ENCODE measurements at places on chromosomes 5 and 9.

- peaks cover 72% of the 10 kb centered on the region for H3K4me1 ChIP-seq
- peak overlapping the region; percentile 10 for H3K27ac ChIP-seq
- H3K27me3 ChIP-seq: no peaks in the 10 kb centered on the region
These were observed 3.7 kb downstream of the SEMA4D start for GRCh38 chr9:89494199-89494598.

DNA sequence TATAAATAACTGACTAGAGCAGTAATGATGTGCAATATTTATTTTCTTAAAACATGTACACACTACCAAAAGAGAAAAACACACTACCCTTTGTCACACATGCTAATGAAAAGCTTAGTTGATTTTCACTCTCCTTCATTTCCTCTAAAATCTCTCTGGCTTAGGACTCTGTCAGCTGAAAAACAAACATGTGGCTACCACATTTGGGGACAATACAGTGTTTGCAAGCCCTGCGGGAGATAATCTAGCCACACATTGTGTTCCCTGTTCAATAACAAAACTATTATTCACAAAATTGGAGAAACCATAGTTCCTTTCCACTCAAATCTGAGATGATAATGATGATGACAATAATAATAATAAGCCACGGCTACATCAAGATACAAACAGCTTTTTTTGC is 3.5 kb upstream of the LOX start:
- no peaks in the 10 kb centered on the region for H3K36me3 ChIP-seq
- DNase-seq: no peak
- H3K4me1 ChIP-seq: peaks cover 9% of the 10 kb centered on the region
- peaks cover 33% of the 10 kb centered on the region for H3K27me3 ChIP-seq
- H3K27ac ChIP-seq: no peak overlapping the region
- no peak overlapping the region for H3K4me3 ChIP-seq

DNA sequence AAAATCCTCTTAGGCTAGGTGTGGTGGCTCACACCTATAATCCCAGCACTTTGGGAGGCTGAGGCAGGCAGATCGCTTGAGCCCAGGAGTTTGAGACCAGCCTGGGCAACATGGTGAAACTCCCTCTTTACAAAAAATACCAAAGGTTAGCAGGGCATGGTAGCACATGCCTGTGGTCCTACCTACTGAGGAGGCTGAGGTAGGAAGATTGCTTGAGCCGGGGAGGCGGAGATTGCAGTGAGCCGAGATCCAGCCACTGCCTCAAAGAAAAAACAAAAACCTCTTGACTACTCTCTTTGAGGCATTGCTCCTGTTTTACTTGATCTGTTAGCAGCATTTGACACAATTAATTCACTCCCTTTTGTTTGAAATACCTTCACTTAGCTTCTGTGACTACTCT is 20.7 kb downstream of the KIF2A start:
- H3K27me3 ChIP-seq: no peaks in the 10 kb centered on the region
- peak; percentile 17 for DNase-seq
- H3K36me3 ChIP-seq: no peaks in the 10 kb centered on the region
- H3K4me1 ChIP-seq: peaks cover 23% of the 10 kb centered on the region
- H3K4me3 ChIP-seq: no peak overlapping the region
- H3K27ac ChIP-seq: peak overlapping the region; percentile 81

DNA sequence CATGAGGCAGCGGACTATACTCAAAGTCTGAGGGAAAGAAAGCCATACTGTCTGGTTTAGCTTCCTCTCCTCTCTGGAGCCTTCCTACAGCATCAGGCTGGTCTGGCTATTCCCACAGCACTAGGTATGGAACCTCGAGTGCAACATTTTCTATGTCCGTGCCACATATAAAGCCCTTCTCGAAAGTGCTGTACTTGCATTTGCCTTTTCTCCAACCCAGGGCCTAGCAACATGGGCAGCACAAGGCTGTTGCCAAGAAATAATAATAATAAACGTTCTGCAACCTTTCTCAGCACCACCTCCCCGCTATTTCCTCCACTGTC is 804 bp downstream of the MED10 start:
- no peaks in the 10 kb centered on the region for H3K27me3 ChIP-seq
- no peak for DNase-seq

DNA sequence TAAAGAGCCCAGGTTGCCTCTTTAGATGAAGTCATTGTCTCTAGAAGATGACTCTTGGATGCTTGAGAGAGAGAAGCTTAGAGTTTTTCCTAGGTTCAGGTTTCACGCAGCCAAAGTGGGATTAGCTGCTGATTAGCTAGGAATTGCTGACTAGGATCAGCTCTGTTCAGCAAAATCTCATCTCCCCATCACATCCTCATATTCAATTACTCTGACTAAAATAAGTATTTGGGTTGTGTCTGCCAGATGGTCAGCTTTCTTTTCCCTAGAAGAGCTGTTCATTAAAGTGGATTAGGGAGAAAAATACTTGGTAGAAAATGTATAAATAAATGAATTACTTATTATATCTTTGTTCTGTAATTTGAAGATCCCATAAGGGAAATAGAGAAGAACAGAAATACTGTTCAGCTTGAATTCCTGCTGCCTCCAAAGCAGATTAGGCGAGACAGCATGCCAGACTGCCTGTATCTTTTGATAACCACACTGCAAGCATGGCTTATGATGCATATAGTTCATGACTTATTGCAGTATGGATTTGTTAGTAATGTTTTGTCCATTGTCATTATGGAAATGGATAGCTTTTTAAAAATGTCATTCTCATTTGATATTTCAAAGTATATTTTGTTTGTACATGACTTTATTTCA is 184.8 kb upstream of the CD180 start:
- no peaks in the 10 kb centered on the region for H3K27me3 ChIP-seq
- no peaks in the 10 kb centered on the region for H3K4me1 ChIP-seq
- DNase-seq: no peak
- no peaks in the 10 kb centered on the region for H3K36me3 ChIP-seq
- H3K4me3 ChIP-seq: no peak overlapping the region

DNA sequence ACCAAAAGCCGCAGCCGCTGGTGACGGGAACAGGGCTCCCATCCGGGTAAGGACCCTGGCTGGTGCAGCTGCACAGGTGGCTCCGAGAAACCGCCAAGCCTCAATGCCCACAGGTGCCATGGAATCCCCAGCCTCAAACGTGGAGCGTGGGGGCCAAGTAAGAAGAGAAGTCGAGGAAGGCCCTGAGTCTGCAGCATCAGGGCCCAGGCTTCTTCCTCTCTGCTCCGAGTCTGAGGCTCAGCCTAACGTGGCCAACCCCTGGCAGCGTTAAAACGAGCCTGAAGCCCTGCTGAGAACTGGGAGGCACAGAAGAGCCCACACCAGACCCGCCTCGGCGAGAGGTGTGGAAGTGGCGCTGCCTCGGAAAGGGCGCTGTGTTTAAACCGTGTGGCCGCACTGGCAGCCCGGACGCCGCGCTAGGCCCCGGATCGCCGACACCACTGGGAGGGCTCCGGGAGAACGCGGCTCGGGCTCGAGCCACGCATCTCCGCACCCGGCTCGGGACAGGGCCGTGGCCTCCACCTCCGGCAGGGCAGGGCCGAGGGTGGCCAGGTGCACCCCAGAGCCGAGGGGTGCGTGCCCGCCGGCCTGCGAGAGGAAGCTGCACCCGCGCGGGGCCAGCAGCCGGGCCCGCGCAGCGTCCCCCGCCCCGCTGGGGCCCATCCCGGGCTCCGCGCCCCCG is 730 bp downstream of the ZMYND19 start:
- H3K27ac ChIP-seq: no peak overlapping the region
- H3K27me3 ChIP-seq: no peaks in the 10 kb centered on the region
- peak overlapping the region; percentile 79 for H3K4me3 ChIP-seq
- peak; percentile 25 for DNase-seq

- no peak overlapping the region for H3K4me3 ChIP-seq
- no peaks in the 10 kb centered on the region for H3K4me1 ChIP-seq
- H3K27me3 ChIP-seq: no peaks in the 10 kb centered on the region
- no peak for DNase-seq
- H3K27ac ChIP-seq: no peak overlapping the region
These were observed 36.4 kb upstream of the DAB2 start for GRCh38 chr5:39461007-39461682.

GRCh38 chr5:59287361-59287760 is 606.2 kb downstream of the PDE4D start:
- no peaks in the 10 kb centered on the region for H3K36me3 ChIP-seq
- DNase-seq: no peak
- no peak overlapping the region for H3K27ac ChIP-seq
- H3K4me1 ChIP-seq: no peaks in the 10 kb centered on the region
- no peaks in the 10 kb centered on the region for H3K27me3 ChIP-seq

GRCh38 chr5:130316971-130317680 is 412.9 kb downstream of the CHSY3 start:
- no peak overlapping the region for H3K27ac ChIP-seq
- no peaks in the 10 kb centered on the region for H3K36me3 ChIP-seq
- H3K4me1 ChIP-seq: no peaks in the 10 kb centered on the region
- H3K27me3 ChIP-seq: no peaks in the 10 kb centered on the region

DNA sequence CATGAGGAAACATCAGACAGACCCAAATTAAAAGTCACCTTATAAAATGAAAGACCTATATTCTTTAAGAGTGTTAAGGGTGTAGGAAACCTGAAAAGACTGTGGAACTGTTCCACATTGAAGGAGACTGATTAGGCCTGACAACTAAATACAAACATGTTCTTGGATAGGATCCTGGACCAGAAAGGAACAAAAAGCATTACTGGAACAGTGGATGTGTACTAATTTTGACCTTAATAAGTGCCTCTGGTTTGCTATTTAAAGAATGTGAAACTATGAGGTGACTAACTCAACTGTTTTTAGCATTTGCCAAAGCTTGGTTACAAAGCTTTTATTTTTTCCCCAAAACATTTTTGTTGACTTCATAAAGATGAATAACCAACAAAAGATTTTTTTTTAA is 340.6 kb downstream of the CAAP1 start:
- H3K4me1 ChIP-seq: peaks cover 9% of the 10 kb centered on the region
- DNase-seq: no peak
- H3K27me3 ChIP-seq: no peaks in the 10 kb centered on the region

- H3K36me3 ChIP-seq: no peaks in the 10 kb centered on the region
- no peaks in the 10 kb centered on the region for H3K4me1 ChIP-seq
- no peaks in the 10 kb centered on the region for H3K27me3 ChIP-seq
- no peak overlapping the region for H3K27ac ChIP-seq
These were observed 180.9 kb upstream of the ANKRD55 start for GRCh38 chr5:56414066-56414465.

Data from GM23338 (cell line).